CD4-positive, alpha-beta T cell (primary cell): ENCODE measurements at places on chromosomes 3 and 15.

DNA sequence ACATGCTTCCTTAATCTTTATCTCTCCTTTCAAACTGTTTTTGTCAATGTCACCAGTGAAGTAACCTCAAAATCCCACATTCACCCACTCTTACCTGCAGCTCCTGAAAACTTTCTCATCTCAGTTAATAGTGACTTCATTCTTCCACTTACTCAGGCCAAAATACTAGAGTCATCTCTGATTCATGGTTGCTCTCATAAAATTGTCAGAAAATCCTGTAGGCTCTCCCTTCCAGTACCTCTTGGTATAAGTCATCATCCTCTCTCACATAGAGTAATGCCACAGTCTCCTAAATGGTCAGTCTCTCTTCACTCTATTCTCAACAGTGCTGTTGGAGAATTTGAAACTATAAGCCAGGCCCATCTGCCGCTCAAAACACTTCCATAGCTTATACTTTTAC is 34.9 kb upstream of the POU1F1 start:
- DNase-seq = no peak
- no peaks in the 10 kb centered on the region for H3K36me3 ChIP-seq
- H3K27ac ChIP-seq = no peak overlapping the region
- no peak overlapping the region for H3K4me3 ChIP-seq

GRCh38 chr3:4508048-4508981 is 15.2 kb downstream of the ITPR1 start:
- H3K27ac ChIP-seq = no peak overlapping the region
- DNase-seq = no peak
- H3K4me3 ChIP-seq = no peak overlapping the region
- no peaks in the 10 kb centered on the region for H3K36me3 ChIP-seq
- peaks cover 29% of the 10 kb centered on the region for H3K4me1 ChIP-seq

GRCh38 chr3:172152874-172153273 is 113.5 kb downstream of the FNDC3B start:
- H3K4me3 ChIP-seq = no peak overlapping the region
- no peak overlapping the region for H3K27ac ChIP-seq
- DNase-seq = no peak
- peaks cover 17% of the 10 kb centered on the region for H3K4me1 ChIP-seq
- H3K27me3 ChIP-seq = no peaks in the 10 kb centered on the region

DNA sequence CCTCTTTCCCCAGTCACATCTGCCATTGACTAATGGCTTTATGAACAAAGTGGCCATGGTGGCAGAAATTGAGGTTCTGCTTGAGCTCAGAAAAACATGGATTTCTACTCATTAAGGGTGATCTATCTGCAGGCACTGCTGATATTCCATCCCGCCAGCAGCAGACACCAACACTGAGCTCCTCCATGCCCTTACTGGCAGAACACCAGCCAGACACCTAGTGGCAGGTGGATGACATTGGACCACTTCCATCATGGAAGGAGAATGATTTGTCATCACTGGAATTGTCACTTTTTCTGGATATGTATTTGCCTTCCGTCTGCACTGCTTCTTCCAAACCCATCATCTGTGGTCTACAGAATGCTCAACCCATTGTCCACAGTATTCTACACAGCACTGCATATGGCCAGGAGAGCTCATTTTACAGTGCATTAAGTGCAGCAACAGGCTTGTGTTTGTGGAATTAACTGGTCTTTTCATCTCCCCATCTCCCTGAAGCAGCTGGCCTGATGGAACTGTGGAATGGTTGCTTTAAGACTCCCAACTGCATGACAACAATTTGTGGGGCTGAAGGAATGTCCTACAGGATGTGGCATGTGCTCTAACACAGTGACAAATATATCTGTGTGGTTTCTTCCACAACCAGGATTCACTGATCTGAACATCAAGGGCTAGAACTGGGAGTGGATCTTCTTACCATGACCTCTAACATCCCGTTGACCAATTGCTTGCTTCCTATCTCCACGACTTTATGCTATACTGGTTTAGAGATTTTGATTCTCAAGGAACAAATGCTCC is 103.4 kb downstream of the WNT7A start:
- H3K27me3 ChIP-seq = no peaks in the 10 kb centered on the region
- DNase-seq = no peak
- H3K27ac ChIP-seq = no peak overlapping the region
- no peak overlapping the region for H3K4me3 ChIP-seq
